Activated naive CD4-positive, alpha-beta T cell (primary cell): ENCODE measurements at places on chromosomes 11 and 22.

- no peak for DNase-seq
Measured at GRCh38 chr11:112213753-112214152, 12.5 kb upstream of the PTS start.

DNA sequence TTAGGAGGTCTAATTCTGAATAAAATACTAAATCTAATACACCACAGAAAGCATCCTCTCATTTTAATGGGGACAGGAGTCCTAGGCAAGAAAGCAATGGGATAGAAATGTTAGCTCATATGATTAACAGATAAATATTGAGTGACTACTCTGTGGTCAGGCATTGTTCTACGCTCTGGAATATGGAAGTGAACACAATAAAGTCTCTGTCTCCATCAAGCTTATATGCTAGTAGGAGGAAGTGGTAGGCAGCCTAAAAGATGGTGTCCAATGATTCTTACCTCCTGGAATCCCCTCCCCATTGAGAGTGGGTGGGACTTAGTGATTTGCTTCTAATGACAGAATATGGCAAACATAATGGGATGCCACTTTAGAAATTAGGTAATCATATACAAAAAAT, 160.3 kb upstream of the PDGFD start:
- DNase-seq: no peak

DNA sequence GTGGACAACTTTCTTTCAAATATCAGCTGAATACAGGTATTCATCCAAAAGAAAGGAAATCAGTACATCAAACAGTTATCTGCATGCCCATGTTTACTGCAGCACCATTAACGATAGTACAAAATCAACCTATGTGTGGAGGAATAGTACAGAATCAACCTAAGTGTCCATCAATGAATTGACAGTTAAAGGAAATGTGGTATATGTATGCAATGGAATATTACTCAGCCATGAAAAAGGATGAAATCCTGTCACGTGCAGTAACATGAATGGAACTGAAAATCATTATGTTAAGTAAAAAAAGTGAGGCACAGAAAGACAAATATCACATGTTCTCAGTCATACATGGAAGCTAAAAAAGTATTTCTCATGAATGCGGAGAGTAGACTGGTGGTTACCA, 132.3 kb downstream of the MED15 start:
- DNase-seq: no peak

- no peak for DNase-seq
Measured at GRCh38 chr11:69157156-69157821, 1.6 kb downstream of the SMIM38 start.

DNA sequence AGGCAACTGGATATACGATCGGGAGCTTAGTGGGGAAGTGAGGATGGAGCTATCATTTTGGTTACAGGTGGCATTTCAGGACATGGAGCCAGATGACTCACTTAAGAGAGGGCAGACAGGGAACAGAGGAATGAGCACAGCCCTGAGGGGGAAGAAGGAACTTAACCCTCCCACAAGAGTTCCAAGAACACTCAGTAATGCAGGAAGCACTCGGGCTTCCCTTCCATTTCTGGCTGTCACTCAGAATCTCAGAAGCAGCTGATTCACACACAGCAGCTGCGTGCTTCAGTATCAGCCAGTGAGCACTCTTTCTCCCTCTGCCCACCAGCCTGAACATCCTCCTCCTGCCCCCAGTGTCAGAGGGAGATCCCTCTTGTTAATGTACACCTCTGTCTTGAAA, 34.8 kb downstream of the EFCAB6 start:
- no peak for DNase-seq

GRCh38 chr22:47539374-47539773, 776.9 kb downstream of the TBC1D22A start:
- DNase-seq: no peak

DNA sequence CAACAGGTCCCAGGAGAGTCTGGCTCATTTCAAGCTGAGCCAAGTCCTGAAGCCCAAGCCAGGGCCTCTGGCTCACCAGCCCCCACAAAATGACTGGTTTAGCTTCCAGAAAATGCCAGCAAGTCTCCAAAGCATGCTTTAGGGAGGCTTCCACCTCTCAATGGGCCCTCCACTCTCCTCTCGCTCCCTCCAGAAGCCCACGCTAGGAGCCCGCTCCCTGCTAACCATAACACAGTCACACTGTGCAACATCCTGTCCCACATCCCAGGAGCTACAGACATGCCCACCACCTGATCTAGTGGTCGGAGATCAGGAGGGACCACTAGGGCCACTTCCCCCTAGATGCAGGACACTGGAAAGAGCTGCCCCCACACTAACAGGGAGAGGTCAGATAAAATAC, 6.9 kb downstream of the SULT4A1 start:
- DNase-seq: no peak

DNA sequence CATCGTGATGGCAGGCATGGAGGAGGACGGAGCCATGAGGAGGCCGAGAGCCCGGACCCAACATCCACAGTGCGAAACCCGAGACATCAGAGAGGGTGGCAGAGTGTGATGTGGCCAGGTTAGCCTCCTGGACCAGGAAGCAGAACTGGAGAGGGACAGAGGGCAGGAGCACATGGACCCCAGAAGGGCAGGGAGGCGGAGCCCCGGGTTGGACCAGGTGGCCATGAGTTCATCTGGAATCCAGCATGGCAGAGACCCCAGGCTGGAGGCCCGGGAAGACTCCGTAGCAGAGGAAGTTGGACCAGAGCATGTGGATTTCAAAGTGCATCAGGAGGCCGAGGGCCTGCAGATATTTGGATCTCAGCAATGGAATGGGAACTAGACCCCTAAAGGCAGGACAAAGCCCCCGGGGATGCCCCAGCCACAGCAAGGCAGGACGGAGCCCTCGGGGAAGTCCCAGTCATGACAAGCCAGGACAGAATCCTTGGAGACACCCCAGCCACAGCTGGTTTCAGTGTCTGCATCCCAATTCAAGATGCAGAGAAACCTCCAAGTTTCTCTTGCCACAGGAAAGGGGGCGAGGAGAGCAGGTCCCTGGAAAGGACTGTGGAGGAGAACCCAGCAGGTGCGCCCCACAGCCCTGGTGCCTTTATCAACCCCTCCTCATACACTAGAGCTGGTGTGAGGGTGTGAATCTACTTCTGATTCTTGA, 1393.4 kb downstream of the BRD1 start:
- no peak for DNase-seq
